ENCODE measurements at places on chromosomes 2 and 18. TPM values are rescaled to one million over a fixed set of nuclear protein-coding genes. Genes with fewer than 3 reads are reported as not detected.

GRCh38 chr2:119544939-119545475 is 758 bp downstream of the CFAP221 start:
- DNase-seq = no peak

DNA sequence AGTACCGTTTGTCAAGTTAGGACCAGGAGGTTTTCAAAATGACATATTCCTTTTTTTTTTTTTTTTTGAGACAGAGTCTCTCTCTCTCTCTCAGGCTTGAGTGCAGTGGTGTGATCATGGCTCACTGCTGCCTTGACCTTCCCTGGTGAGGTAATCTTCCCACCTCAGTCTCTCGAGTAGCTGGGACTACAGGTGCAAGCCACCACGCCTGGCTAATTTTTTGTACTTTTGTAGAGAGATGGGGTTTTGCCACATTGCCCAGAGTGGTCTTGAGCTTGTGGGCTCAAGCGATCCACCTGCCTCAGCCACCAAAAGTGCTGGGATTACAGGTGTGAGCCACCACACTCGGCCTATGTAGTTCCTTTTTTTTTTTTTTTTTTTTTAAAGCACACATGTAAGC is 127.9 kb upstream of the SEC11C start:
- DNase-seq = no peak

DNA sequence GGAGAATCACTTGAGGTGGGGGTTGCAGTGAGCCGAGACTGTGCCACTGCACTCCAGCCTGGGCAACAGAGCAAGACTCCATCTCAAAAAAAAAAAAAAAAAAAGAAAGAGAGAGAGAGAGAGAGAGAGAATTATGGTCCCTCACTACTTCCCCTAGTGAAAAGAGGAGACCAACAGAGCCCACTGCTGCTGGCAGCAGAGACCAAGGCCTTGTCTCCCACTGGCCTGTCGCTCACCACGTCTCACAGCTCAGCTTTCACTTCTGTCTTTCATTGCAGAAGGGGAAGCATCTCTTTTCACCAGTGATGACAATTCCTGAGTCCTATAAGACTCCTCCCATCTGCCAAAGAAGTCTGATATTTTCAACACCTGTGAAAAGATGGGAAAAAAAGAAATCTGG is 81.3 kb downstream of the CLHC1 start:
- DNase-seq = no peak

CRYGC gene
- total RNA-seq = not detected

DDX1 gene
- 67.5 TPM for total RNA-seq

- peak; percentile 55 for DNase-seq
These were observed 9.4 kb upstream of the CD302 start for GRCh38 chr2:159807183-159808031.
